Left ventricle myocardium inferior (tissue), 1 donor: ENCODE measurements at places on chromosomes 11 and 22.

DNA sequence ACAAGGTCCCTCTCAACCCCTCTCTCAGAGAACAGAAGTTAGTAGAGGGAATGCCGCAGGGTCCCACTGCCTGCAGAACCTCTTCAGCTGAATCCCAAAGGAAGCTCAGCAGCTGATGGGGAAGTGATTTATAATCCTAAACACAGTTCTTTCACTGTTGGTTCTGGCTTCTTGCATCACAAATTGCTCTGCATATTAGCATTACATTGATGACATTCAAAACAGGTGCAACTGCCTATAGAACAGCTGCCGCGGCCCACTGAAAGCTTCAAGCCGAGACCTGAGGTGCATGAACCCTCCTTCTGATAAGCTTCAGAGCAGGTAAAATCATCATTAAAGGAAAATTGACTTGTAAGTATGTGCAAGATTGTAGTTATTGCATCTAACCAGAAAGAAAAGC, 75.2 kb upstream of the KIRREL3 start:
- no peak for DNase-seq

- DNase-seq: no peak
These were observed 99.8 kb downstream of the ATM start for GRCh38 chr11:108322666-108323065.

DNA sequence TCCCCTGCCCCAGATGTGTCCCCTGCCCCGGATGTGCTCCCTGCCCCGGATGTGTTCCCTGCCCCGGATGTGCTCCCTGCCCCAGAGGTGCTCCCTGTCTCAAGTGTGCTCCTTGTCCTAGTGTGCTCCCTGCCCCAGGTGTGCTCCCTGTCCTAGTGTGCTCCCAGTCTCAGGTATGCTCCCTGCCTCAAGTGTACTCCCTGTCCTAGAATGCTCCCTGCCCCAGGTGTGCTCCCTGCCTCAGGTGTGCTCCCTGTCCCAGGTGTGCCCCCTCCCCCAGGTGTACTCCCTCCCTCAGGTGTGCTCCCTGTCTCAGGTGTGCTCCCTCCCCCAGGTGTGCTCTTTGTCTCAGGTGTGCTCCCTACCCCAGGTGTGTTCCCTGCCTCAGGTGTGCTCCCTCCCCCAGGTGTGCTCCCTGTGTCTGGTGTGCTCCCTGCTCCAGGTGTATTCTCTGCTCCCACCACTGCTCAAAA, 48.7 kb upstream of the RASD2 start:
- DNase-seq: no peak

DNA sequence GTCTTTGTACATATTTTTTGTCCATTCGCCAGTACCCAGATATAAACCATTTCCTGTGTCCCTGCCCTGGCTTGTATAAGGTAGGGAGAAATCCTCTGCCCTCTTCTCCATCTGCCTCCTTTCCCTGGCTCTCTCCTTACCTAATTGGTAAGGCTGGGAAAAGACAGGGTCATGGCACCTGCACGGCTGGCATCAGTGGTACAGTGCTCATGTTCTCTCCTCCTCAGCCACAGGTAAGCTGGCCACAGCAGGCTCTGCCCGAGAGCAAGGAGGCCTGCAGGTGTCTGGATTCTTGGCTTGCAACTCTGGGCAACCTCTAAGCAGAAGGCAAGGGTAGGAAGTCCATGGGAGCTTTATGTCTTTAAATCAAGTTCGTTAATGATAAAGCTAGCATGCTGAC, 419.9 kb downstream of the BUD13 start:
- DNase-seq: no peak

GRCh38 chr11:14583252-14584034, 60.2 kb upstream of the PDE3B start:
- peak; percentile 47 for DNase-seq

- DNase-seq: no peak
These were observed 108.2 kb downstream of the WNT7B start for GRCh38 chr22:45868571-45869339.

DNA sequence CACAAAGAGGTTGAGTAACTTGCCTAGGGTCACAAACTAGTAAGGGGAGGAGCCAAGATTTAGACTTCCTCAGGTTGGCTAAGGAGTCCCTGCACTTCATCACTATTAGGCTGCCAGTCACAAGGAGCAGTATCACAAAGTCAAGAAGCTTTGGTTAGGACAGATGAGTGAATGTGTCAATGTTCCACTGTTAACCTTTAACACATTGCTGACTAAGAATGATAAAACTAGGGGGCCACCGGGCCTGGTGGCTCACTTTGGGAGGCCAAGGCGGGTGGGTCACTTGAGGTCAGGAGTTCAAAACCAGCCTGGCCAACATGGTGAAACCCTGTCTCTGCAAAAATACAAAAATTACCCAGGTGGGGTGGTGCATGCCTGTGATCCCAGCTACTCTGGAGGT, 32.0 kb downstream of the TMEM123 start:
- no peak for DNase-seq

DNA sequence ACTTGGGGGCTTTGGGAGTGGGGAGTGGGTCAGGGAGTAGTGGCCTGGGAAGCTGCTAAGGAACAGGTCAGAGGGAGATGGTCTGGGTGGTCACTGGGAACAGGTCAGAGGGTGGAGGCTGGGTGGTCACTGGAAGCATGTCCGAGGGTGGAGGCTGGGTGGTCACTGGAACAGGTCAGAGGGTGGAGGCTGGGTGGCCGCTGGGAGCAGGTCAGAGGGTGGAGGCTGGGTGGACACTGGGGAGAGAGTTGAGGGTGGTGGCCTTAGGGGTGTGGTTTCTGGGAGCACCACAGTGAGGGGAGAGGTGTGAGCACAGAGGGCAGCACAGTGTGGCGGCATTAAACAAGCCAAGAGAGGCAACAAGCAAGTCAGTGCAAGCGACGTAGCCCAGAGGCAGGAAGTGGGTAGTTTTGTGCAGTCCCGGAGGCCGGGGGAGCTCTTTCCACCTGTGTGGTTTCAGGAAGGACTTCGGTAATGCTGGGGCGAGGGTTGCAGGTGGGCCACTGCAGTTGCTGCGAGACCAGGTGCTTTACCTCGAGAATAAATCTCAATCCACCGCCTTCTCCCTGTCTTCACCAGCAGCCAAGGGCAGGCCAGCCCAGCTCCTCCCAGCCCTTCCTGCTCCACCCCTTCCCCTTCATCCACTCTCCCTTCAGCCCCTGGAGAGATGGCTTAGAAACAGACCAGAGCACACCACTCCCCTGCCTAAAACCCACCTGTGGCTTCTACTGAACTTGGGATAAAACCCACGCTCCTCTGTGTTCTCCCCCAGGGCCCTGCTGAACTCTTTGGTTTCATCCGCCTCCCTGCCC, 3.2 kb upstream of the CACNA1I start:
- no peak for DNase-seq

- no peak for DNase-seq
These were observed 12.5 kb downstream of the GP1BB start for GRCh38 chr22:19735665-19736510.

DNA sequence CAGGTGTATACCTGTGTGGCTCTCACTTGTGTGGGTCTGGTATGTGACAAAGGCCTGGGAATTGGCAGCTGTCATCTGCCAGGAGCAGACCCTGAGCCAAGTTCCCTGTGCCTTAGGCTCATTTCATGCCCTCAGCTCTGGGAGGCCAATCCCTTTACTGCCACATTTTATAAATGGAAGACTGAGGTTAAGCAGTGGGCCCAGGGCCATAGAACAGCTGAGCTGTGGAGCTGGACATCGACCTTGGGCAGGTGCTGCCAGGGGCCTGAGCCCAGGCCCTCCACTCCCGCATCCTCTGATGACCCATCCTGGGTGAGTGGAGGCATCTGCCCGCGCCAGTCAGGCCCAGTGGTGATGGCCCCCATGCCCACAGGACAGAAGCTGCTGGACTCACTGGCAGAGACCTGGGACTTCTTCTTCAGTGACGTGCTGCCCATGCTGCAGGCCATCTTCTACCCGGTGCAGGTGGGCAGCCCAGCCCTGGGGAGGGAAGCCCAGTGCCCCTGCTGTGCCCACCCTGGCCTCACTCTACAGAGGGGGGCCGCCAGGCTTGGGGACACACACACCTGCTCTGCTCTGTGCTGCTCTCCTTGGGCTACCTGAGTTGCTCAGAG, 20.9 kb upstream of the ARHGAP8 start:
- DNase-seq: no peak

GRCh38 chr11:111400595-111400994, 21.5 kb upstream of the POU2AF1 start:
- no peak for DNase-seq

GRCh38 chr11:127018683-127019279, 18.2 kb upstream of the KIRREL3 start:
- DNase-seq: no peak

GRCh38 chr11:77505956-77506355, 32.1 kb upstream of the PAK1 start:
- DNase-seq: no peak

DNA sequence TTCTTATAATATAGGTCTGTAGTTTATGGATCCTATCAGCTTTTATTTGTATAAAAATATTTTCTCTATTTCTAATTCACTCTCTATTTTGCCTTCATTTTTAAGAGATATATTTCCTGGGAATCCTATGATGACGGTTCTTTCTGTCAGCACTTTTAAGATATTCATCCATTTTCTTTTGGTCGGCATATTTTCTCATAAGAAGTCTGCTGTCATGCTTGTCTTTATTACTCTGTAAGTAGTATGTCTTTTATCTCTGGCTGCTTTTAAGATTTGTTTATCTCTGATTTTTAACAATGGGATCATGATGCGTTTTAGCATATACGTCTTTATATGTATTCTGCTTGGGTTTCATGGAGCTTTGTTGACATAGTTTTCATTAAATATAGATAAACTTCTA, 175.5 kb downstream of the SNX19 start:
- DNase-seq: no peak

GRCh38 chr11:94581926-94582325, 14.8 kb downstream of the PIWIL4 start:
- no peak for DNase-seq

DNA sequence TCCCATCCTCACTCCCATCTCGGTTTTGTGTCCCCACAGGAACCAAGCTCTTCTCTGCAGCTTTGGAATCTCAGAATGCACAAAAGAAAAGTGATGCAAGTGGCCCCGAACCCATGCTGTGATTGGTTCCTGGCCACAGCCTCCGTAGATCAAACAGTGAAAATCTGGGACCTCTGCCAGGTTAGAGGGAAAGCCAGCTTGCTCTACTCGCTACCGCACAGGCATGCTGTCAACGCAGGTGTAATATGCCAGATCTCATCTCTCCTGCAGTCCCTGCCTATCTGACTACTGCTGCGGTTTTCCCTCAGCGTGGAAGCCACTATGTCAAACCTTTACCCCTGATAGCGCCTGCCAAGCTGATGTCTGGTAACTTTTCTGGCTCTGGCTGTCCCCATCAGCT, 200.5 kb upstream of the LRRC4C start:
- DNase-seq: no peak

DNA sequence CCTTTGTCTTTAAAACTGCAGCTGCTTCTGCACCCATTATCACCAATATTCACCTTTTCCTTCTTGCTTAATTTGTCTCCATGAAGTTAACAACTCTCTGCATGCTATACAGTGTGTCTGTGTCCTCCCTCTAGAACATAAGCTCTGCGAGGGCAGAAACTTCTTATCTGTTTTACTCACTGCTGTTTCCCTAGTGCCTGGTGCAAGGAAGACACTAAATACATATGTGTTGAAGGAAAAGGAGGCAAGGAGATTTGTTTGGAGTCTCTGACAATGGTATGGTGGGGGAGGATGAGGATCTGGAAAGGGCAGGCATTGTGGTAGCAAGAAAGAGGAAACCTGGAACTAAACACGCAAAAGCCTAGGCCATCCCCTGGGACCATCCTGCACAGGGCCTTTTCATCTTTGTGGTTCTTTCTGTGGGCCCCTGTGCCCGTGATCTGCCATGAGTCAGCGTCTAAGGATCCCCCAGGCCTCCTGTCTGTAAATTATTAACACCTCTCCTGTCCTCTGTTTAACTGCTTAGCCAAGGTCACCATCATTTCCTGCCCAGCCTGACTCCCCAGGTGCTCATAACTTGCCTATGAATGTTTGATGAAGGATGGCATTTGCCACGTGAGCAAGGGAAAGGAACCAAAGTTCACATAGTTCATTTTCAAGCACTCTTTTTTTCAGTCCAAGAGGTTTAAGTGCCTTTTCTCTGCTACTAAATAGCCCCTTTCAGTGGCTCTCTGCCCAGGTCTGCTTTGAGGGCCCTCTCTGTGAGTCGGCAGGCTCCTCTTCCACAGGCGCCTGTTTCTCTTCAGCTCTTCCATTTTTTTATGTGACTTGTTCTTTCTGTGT, 131.1 kb downstream of the RASSF10 start:
- DNase-seq: no peak

DNA sequence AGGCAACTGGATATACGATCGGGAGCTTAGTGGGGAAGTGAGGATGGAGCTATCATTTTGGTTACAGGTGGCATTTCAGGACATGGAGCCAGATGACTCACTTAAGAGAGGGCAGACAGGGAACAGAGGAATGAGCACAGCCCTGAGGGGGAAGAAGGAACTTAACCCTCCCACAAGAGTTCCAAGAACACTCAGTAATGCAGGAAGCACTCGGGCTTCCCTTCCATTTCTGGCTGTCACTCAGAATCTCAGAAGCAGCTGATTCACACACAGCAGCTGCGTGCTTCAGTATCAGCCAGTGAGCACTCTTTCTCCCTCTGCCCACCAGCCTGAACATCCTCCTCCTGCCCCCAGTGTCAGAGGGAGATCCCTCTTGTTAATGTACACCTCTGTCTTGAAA, 34.8 kb downstream of the EFCAB6 start:
- DNase-seq: no peak

DNA sequence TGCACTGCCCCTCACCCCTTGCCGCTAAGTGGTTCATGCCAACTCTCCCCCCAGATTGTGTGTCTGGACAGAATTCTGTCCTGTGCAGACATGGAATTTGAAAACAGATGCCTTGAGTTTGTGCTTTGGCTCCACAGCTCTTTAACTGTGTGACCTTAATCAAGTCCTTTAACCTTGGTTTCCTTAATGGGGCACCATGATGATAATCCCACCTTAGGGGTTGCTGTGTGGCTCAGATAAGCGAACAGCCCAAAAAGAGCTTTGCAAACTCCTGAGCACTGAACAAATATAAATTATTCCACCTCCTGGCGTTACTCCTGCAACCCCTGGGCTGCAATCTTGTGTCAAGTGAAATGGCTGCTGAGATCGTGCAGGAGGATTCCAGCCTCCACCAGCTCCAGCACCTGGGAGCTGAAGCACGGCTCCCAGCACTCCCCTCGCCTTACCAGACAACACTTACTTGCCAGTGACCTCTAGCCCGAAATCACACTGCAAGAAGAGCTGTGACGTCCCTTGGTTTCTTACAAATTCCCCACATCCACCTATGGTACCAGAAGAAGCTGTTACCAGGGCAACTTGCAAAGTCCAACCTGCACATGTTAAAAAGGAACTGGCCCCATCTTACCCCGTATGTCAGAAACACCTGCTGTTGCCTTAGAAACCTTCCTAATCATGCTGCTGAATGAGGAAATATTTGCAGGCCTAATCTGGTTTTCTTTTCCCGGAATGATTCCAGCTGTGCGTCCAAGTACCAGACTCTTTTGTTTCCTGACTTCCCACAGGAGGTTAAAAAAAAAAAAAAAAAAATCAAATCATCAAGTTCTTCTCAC, 13.2 kb downstream of the VPS37C start:
- DNase-seq: no peak
